ENCODE measurements at places on chromosomes 6 and 20. TPM values are rescaled to one million over a fixed set of nuclear protein-coding genes. Genes with fewer than 3 reads are reported as not detected.

DNA sequence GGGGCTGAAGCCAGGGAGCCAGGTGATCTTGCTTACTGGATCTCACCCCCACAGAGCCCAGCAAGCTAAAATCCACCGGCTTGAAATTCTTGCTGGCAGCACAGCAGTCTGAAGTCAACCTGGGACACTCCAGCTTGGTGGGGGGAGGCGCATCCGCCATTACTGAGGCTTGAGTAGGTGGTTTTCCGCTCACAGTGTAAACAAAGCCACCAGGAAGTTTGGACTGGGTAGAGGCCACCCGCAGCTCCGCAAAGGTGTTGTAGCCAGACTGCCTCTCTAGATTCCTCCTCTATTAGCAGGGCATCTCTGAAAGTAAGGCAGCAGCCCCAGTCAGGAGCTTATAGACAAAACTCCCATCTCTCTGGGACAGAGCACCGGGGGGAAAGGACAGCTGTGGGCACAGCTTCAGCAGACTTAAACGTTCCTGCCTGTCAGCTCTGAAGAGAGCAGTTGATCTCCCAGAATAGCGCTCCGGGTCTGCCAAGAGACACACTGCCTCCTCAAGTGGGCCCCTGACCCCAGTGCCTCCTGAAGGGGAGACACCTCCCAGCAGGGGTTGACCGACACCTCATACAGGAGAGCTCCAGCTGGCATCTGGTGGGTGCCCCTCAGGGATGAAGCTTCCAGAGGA, 206.3 kb upstream of the KHDRBS2 start:
- DNase-seq, result no peak

- peak; percentile 50 for DNase-seq
Observed at GRCh38 chr6:119226089-119226488, 123.5 kb downstream of the MAN1A1 start.

- peak; percentile 69 for DNase-seq
Observed at GRCh38 chr6:83417880-83418663, 12.8 kb downstream of the ME1 start.

DNA sequence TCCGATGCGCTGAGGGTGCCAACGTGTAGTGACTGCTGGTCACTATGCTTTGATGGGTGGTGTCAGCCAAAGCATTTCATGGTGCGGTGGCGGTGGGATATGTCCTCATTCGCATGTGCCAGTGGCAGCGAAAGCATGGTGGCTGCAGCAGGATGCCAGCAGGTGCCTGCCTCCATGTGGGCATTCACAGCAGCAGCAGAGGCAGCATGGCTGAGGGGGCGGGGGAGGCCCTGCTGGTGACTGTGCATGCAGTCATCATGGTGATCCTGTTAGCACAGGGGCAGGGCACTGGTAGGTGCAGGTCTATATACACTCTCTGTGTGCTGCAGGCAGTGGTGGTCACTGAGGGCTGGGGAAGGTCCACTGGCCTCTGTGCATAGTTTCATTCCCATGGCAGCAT, 22.0 kb downstream of the FIG4 start:
- no peak for DNase-seq

- no peak for DNase-seq
Observed at GRCh38 chr20:30892541-30893345, 364.7 kb upstream of the DEFB115 start.

DNA sequence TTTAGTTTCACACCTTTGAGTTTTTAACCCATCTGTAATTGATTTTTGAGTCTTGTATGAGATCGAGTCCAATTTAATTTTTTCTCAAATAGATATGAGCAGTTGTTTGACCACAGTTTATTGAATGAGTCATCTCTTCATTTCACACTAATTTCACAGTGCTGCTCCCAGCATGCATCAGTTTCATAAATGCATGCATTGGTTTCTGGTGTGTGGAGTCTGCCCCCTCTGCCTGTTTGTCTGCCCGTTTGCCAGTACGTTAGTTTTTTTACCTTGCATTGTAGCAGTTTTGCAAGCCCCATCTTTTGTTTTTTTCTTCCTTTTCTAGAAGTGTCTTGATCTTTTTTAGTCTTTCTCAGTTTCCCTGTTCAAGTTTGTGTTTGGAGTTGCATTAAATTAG, 11.9 kb downstream of the SLX4IP start:
- no peak for DNase-seq

DNA sequence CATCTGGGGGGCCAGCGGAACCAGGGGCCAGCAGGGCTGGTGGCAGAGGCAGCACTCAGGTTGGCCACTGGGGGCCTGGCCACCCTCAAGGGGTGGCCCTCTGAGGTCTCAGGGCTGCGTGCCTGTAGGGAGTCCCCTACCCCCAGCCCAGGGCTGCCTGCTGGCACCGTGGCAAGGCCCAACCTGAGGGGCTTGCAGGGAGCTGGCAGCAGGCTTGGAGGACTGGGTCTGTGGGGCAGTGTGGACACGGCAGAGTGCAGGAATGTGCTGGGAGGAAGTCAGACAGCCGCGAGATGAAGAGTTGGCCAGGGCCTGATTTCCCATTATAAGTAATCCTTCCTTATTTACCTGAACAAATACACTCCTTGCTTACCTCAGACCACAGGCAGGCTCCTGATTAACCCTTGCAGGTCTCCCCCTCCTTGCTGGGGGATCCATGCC, at the start of gene SPDEF:
Gene SPDEF, minus strand, starts transcription at position 299 of the 441 bp plus-strand sequence. CDS start 11,874 bp downstream, outside the sequence.
- DNase-seq, result peak; percentile 9

- DNase-seq, result no peak
Observed at GRCh38 chr20:54320148-54320607, 112.3 kb downstream of the PFDN4 start.

DNA sequence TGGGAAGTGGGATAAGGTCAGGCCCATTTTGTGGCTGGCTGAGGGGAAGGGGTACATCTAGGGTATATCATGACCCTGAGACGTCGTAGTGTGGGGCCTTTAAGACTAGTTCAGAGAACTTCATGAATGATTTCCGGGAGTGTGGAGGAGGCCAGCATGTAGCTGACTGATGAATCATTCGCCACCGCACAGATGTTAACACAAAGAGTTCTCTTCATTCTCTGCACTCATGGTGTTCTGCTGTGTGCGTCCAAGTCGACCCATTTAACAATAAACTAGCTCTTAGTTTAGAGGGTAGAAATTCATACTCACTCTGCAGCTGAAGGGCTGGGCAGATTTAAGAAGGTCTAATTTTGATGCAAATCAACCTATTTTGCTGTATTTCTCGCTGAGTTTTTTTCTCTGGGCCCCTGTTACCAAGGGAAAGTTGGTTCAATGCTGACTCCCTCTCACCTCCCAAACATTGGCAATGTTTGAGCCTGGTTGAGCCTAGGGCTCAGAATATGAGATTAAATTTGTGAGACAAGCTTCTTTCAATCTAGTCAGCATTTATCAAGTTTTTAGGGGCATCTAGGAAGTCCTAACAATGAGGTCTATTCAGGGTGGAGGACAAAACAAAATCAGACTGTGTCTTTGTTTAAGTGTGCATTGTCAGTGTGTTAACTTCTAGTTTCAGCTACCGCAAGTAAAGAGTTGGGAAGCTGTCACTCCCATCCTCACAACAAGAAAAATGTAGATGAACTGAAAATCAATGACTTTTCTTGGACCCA, 106.8 kb upstream of the CBLN4 start:
- no peak for DNase-seq

- DNase-seq, result peak; percentile 2
Observed at GRCh38 chr6:46816626-46817025, 23.4 kb downstream of the MEP1A start.

DNA sequence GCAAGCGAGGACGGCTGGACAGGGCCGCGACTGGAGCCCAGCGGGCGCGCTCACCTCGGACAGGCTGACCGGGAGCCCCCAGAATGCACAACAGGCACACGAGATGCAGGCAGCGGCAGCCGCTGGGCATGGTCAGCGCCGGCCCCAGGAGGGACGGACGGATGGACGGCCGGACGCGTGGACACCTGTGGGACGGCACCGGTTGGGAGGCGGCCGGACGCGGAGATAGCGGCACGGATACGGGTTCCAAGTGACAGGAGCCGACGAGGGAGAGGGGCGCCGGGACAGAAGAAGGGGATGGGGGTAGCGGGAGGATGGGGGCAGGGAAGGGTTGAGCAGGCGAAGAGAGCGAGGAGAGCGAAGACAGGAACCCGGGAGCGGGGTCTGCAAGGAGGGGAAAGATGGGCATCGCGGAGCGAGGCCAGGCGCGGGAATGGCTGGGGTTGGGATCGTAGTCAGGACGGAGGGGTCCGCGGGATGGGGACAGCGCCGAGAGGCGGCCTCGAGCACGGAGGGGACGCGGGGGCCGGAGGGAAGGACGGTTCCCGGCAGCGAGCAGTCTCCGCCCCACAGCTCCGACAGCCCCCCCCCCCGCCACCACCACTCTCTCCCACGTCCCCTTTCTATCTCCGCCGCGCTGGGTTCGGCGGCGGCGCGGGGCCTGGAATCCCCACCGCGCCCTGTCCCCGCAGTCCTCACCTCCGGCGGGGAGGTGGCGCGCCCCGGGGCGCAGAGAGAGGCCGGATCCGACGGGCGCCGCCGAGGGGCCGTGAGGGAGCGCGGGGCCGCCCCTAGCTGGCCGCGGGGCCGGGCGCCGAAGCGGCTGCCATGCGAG, 435 bp downstream of the DLK2 start:
- DNase-seq, result peak; percentile 45

- DNase-seq, result peak; percentile 41
Observed at GRCh38 chr6:148177589-148178233, 164.9 kb upstream of the SASH1 start.

- DNase-seq, result peak; percentile 53
Observed at GRCh38 chr6:151209071-151209831, 30.5 kb upstream of the AKAP12 start.

DNA sequence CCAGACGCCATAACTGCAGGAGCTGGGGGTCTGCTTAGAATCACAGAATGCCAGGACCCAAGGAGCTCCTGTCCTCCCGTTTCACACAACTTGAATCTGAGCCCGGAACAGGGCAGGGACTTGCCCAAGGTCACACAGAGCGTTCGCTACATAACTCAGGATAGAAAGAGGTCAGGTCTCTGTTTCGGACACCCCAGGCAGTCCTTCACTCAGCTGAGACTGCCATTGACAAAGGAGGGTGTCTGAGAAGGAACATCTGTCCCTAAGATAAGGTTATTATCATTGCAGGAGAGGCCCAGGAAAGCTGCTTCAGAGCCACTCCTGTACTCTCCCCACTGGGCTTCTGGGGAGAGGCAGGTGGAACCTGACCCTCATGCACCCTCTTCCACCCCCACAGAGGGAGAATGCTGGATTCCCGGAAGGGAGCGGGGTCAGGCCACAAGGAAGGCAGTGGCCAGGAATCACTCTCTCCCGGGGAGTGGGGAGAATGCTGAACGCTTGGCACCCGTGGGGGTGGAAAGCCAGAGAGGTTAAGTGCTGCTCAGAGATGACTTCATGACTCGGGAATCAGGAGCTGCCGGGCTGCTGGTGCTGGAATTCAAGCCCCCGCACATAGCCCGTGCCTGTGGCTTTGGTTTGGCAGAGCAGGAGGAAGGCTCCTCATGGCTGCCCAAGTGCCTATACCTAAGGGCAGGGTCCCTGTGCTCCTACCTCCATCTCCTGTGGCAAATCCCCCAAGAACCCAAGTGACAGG, 10.7 kb downstream of the SDC4 start:
- DNase-seq, result peak; percentile 96

DNA sequence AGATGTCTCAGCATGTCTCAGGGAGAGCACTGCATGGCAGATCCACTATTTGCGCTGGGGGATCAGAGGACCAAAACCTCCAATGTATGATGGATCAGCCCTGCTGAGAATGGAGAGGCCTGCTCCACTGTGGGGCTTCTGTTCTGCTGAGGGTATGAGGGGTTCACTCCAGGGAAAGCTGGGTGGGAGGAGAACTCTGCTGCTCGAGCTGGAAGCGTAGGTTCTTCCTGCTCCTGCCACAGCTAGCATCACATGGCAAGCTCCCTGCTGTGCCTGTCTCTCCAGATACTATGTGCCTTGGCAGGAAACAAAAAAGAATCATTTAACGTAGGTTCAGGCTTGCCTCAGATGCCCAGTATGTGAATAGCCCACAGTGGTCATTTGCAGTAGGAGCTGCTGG, 105.8 kb downstream of the EPM2A start:
- no peak for DNase-seq

Gene FAXC
- 8.1 TPM for total RNA-seq

Gene SYNE1
- 195 TPM for total RNA-seq

Gene POLR3F
- 11.7 TPM for total RNA-seq

Gene NNAT
- total RNA-seq, result 1.4 TPM

Gene GPLD1
- total RNA-seq, result 0.45 TPM

Gene NT5E
- 39.3 TPM for total RNA-seq

Gene MCHR2
- total RNA-seq, result not detected
